ENCODE measurements at places on chromosomes 4 and X.

GRCh38 chr4:7416745-7417432, 17.8 kb downstream of the PSAPL1 start:
- DNase-seq: no peak

DNA sequence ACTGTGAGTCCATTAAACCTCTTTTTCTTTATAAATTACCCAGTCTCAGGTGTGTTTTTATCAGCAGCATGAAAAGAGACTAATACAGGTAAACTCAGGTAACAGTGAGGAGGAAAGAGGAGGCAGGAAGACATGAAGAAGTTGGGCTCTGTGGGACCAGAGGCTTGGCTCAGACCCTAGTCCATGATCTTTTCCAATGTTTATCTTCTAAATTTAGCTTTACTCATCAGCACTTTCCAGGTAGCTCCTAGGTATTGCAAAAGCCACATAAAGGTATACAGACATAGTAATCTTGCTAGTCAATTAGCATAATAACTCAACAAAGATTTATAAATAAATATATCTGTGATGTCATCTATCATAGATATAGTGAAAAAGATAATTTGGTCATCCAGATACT, 11.2 kb upstream of the FRYL start:
- no peak for DNase-seq

- no peak for DNase-seq
Measured at GRCh38 chrX:142214081-142214480, 9.0 kb upstream of the MAGEC2 start.

- peak; percentile 36 for DNase-seq
Measured at GRCh38 chr4:185512516-185512915, 22.8 kb downstream of the PDLIM3 start.

DNA sequence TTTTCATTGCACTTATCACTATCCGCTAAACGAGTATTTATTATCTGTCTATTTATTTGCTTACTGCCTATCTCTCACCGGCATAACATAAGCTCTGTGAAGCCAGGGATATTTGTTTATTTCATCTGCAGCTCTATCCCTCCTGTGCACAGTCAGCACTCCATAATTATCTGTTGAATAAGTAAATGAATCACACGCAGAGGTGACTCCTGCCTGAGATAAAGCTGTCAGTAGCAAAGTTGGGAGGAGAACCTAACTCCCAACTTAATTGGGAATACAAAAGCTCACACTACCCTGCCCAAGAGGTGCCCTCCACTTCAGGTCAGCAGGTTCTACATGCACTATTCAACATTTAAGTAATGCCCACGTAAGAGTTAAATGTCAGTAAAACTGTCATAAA, 85.7 kb downstream of the CORIN start:
- DNase-seq: peak; percentile 21

GRCh38 chrX:47578692-47579091, 3.5 kb upstream of the TIMP1 start:
- no peak for DNase-seq

DNA sequence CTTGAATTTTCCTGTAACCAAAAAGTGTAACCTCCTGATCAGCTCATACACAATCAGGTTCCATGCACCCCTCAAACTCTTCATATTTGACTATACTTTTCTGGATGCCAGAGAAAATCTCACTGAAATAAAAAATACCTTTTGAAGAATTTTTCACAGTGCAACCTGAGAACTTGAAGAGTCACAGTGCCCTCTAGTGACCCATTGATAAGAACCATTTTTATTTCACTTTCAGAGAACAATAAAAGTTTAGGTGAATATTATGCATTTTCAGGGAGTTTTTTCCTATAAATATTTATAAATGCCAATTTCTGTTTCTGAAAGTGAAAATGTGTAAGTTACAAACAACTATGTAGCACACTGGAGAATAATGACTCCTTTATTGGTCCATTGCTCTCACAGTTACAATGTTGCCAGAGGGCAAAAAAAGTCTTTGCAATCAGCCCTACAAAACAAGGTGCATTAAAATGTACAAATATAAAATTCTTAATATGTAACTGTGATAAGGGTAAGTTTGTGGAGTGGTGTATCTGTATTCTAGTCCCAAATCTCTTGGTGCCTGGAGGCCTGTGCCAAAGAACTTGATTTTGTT, 153.6 kb upstream of the INTU start:
- peak; percentile 62 for DNase-seq

DNA sequence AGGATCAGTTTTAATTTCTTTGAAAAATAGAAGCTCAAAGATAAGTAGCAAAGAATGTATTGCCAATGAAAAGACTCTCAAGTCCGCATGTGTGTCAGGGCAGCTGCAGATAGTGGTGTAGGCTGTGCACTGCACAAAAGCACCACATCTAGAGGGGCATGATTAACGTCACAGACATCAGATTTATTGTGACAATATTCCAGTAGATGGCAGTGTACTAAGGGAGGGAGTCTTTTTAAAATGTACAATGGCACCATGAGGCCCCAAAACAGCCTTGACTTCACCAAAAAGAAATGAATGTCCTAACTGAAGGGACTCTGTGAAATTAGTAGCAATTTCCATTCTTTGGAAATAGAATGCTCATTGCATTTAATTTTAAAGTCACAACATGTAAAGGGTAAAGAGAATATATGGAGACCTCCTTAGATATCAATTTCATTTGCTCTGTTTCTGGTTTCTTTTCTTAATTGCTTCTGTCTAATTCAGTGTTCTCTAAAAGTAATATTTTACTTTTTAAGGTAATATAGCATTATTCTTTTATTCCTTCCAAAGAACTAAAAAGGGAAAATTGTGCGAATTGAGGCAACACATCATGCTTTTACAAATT, 98.4 kb downstream of the ZNF827 start:
- DNase-seq: peak; percentile 73

DNA sequence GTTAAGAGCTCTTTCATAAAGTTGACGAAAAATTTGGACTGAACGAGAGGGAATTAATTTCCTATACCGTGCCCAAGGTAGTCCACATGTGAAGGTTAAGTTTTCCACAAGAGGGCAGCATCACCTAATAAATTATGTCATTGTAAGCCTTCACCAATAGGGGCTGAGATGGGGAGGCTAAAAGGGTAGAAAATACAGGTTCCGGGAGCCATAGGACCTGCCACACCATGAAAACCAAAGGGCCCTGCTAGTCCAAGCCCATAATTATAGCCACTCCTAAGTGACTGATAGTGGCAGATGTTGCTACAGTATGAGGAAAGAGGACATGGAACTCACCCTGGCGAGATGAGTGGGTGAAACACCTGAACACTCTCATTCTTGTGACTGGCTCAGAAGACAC, 122.2 kb downstream of the SHROOM4 start:
- DNase-seq: peak; percentile 58

DNA sequence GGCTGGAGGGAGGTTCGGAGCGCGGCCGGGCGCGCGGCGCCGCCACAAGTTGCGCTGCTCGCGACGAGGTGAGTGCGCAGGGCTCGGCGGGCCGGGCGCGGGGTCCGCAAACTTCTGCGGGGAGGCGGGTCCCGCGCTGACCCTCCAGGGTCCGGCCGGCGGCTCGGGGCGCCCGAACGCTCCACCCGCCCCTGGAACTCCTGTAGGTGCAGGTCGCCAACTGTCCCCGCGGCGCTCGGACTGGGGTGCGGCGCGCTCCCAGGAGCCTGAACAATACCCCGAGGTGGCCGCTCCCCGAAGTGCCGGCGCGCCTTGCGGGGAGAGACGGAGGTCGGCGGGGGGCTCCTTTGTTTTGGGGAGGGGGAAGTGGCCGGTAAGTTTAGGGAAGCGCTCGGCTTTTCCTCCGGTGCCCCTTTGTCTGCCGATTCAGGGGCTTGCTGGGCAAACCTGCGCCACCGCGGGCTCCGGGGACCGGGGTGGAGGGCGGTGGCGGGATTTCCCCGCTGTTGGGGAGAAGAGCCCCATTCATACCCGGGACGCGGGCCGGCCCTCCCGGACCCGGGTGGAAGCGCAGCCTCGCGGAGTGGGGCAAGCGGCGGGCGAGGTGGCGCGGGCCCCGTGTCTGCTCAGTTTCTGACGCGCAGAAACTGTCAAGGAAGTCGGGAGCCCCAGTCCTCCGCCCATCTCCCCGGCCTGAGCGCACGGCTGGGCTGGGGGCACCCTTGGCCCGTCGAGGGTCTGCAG, 694 bp downstream of the TBL1X start:
- DNase-seq: no peak

- DNase-seq: no peak
Measured at GRCh38 chr4:165583341-165583740, 204.5 kb downstream of the CPE start.

Measured in RKO (cell line).